ENCODE measurements at places on chromosomes 7 and 10.

- peak; percentile 93 for DNase-seq
Observed at GRCh38 chr7:7323352-7323751, 141.0 kb downstream of the C1GALT1 start.

- no peak for DNase-seq
Observed at GRCh38 chr10:4434516-4435071, 391.4 kb upstream of the AKR1E2 start.

- DNase-seq, result no peak
Observed at GRCh38 chr10:103692952-103693811, 162.2 kb downstream of the SH3PXD2A start.

DNA sequence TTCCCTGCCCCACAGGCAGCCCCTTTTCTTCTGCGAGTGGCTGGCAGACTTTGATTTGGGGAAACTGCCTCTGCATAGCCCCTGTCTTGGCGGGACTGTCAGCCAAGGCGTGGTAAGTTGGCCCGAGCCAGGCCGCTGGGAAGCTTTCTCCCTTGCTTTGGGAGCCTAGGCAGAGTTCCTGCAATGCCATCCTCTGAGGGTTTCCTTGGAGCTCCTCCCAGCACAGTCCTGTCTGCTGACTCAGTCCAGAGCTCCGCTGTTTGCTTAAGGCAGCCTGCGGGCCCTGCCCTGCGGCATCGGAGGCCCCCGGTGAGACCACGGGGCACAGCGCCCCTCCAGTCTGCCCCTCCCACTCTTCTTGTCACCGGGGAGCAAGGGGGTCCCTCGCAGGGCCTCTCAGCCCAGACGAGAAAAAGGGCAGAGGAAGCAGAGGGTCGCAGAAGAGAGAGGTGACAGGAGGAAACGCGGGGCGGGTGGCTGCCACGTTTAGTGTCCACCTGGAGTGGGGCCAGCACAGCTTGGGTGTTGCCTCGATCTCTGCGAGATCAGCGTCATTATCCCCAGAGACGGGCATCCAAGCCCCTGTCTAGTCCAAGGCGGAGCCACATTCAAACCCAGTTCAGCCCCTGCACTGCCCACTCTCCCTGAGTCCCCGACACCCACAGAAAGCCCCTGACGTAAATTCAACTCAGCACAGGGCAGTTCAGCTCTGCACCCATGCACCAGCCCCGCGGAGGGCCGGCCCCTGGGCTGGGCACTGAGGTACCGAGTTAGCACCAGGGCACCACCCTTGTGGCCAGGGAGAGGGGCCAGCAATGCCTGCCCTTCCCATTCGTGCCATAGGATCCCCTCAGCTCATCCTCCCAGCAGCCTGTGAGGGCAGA is 59.0 kb upstream of the CHST15 start:
- peak; percentile 57 for DNase-seq

DNA sequence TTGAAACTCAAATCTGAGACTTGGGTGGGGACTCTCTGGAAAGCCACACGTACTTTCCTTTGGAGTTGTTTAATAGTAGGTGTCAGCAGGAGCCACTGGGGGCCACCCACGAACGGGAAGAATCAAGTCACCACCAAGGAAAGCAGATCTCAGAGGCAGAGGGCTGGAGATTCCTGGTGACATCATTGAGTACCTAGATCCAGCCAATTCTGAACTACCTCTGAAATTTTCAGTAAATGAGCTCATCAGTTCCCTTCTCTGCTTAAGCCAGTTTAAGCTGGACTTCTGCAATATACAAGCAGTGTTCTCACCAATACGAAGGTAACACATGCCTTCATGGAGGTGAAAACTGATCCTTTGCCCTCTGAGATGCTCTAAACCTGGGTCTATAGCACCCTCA is 99.3 kb upstream of the SORCS3 start:
- no peak for DNase-seq

DNA sequence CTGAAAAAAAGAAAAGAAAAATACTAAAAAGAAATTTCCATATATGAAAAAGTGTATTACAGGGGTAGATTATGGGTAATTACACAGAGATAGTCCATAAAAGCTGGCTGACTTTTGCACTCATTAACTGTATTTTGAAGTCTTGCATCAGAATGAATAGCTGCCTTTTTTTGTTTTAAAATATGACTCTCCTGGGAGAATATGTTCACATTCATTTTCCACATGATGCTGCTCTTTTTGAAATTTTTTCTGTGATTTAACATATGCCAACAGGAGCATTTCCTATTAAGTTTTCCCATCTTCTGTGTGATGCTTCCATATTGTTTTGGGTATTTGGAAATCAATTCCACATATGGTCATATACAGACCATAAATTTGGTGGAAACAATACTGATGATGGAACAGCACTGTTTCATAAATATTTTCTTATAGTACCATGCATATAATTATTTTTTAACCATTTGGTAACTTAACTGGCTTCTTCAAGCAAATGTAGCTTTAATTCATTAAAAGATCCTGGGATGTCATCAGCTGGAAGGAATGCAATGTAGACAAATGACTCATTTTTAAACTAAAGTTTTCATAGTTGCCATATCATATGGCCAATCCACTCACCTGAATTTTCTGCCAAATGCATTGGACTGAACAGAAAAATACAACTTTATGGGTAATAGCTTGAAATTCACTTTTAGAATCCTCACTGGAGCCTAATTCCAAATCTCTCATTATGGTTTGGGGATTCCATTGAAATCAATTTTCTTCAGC is 313.9 kb upstream of the GLI3 start:
- DNase-seq, result no peak

Measured in NCI-H2029 (cell line).